ENCODE measurements at places on chromosomes 5 and 9. TPM values are rescaled to one million over a fixed set of nuclear protein-coding genes. Genes with fewer than 3 reads are reported as not detected.
A peak's percentile ranks its signal among the peaks of the same experiment; 100 is the strongest.

GRCh38 chr5:139886213-139886612, 90.6 kb downstream of the PSD2 start:
- DNase-seq: no peak

- peak; percentile 57 for DNase-seq
Observed at GRCh38 chr9:70043689-70044489, at the start of gene MAMDC2. Gene MAMDC2 (plus strand): TSS chr9:70043848. CDS start chr9:70044198, 350 bp downstream.

DNA sequence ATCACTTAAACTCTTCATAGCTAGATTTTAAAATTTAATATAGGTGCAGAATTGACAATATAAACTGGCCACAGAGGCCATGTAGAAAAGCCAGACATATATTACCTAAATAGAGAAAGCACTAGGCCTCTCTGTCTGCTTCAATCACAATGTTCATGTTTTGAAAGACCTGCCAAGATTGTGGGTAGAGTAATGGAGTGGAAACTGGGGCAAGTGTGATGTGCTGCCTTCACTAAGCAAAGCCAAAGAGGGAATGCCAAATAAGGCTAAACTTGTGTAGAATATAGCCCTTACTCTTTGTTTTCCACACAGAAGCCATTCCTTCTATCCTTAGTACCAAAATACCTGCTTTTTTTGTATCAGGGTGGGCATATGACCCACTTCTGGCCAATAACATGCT, 15.1 kb upstream of the ISOC1 start:
- no peak for DNase-seq

GRCh38 chr5:58462154-58462553, 2.3 kb upstream of the PLK2 start:
- DNase-seq: peak; percentile 82

Gene GMCL2
- not detected for total RNA-seq

DNA sequence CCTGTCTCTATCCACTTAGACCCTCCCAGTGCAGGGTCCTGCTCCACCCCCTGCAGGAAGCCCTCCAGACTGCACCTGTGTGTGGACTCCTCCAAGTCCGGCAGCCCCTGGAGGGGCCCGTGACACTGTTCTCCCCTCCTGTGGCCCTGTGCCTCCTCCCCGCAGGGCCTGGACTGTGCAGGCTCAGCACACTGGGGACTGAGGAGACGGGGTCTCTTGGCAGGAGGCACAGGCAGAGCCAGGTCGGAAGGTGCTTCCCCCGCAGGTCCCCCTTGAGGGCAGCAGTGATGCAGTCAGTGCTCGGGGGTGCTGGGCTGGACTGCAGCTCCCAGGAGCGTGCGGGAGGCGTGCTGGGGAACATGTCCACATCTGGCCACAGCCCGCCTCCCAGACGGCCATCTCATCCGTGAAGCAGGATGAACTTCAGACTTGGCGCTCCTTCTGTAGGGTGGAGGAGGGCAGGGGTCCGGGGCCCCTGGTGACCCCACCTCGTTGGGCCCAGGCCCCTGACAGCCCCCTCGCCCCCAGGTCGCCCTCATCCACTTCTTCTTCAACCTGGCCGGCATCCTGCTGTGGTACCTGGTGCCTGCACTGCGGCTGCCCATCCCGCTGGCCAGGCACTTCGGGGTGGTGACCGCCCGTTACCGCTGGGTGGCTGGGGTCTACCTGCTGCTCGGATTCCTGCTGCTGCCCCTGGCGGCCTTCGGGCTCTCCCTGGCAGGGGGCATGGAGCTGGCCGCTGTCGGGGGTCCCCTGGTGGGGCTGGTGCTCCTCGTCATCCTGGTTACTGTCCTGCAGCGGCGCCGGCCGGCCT, 4.9 kb downstream of the SLC34A3 start:
- DNase-seq: no peak

DNA sequence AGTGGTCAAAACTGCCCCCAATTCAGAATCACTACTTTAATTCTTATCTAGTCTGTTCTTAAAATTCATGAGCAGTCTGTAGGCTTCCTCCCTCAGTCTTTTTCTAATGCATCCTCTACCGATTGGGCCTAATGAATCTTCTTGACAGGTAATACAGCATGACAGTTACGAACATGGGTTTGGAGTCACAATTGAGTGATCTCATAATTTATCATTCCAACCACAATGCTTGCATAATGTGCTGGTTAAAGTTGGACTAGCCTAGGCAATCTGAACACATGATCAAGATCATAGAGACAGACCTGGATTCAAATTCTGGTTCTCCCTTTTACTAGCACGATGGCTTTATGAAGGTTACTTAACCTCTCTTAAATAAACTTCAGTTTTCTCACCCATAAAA, 33.1 kb upstream of the SETD9 start:
- DNase-seq: peak; percentile 87

- no peak for DNase-seq
Observed at GRCh38 chr5:33491941-33492340, 51.2 kb downstream of the TARS1 start.

Gene TYRP1
- total RNA-seq: not detected

- no peak for DNase-seq
Observed at GRCh38 chr5:6405591-6405990, 27.2 kb upstream of the MED10 start.

DNA sequence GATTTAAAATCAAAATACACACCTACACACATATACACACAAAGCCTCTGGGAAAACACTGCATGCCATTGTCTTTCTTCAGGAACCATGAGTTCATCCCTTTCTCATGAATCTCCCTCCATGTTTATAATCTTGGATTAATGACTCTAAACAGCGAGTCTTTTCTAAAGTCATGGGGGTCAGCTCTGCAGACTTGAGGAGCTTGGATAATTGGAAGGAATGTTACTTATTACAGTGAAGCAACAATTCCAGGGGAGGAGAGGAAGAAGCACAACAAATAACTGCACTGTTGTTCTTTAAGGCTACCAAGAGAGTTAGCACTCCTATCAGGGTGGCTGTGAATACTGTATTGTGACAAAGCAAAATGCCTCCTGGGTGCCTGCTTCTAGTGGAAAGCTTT, 444.7 kb downstream of the ANXA1 start:
- DNase-seq: no peak

DNA sequence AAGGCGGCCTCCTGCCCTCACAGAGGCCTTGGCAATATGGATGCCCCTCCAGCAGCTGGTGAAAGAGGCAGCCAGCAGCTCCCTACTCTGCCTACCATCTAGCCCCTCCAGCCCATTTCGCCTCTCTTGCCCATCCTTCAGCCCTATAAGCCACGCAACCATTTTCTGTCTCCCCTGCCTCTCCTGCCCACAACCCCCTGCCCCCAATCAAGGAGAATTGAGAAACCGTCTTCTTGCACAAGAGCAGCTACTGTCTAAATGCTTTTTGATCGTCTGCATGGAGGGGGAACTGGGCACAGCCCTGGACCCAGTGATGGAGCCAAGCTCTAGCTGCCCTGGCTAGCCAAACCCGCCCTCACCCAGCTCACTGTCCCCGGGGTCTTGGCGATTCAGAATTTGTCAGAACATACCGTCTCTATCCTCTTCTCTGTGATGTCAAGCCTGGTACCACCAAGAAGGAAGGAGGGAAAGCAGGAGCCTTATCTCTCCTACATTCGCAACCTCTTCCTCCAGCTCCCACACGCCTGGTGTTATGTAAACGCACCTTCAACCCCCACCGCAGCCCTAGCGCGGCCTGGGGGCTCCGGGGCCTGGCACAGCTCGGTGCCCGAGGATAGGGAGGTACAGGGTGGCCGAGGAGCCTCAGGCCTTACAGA, 1.2 kb downstream of the SPRY4 start:
- peak; percentile 16 for DNase-seq

DNA sequence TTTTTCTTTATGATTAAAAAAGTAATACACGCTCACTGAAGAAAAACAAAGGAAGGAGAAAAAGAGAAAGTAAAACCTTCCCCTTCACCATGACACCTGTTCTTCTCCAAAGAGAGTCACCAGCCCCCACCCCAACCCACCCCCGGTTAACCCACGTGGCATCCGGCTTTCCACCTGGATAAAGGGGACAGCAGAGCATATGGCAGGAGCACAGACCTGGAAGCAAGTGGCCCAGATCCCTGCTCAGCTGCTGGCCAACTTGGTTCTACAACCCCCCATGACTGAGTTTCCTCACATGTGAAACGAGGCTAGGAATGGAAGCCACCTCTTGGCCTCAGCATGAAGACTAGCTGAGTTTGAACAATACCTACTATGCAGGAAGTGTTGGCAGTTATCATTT, 5.1 kb downstream of the CCDC180 start:
- DNase-seq: no peak

DNA sequence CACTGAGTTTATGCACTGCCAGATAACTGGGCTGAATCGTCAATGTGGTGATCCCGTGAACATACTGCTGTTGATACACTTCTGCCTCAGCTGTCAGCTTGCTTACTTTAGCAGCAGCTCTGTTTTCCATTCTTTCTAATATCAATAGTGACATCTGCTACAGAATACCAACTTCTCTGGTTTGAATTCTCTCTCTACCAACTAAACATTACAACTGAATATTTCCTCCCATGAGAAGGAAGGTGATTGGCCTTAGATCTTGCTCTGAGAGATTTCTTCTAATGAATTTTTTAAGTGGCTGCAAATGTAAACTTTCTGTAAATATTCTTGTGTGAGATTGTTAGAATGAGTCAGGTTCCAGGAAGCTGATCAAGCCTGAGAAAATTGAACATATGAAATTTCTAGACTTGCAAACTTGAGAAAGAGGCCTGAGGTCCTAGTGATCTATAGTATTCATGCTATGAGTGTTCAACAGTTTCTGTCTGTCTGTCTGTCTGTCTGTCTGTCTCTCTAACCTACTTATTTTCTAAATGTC, 205.5 kb upstream of the CDKN2B start:
- peak; percentile 35 for DNase-seq

Gene CNTNAP3
- total RNA-seq: 23.7 TPM

GRCh38 chr9:137084526-137084925, 2.3 kb upstream of the MAN1B1 start:
- peak; percentile 70 for DNase-seq

GRCh38 chr9:78874061-78874460, 577.1 kb downstream of the PSAT1 start:
- no peak for DNase-seq

GRCh38 chr5:124670722-124671184, 75.7 kb downstream of the ZNF608 start:
- DNase-seq: peak; percentile 55

DNA sequence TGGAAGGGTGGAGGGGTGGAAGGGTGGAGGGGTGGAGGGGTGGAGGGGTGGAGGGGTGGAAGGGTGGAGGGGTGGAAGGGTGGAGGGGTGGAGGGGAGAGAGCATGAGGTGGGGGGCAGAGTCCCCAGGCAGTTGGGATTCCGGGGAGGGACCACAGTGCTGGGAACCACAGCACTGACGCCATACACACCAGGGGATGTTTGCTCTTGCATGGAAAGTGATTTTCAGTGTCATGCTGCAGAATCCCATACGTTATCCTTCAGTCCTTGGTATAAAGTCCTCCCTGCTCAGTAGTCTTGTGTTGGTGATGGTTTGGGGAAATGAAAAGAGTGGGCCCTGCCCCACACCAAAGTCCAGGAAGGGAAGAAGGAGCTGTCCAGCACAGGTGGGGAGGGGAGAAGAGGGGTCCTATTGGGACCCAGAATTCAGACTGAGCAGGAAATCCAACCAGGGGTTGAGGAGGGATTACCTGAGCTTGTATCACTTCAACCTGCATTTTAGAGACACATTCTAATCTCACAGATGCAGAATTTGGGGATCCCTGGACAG, 5.5 kb upstream of the FIBCD1 start:
- DNase-seq: no peak

Gene PCA3
- not detected for total RNA-seq

- peak; percentile 21 for DNase-seq
Observed at GRCh38 chr5:125198270-125198974, 452.0 kb upstream of the ZNF608 start.

Gene PCDHGB3
- total RNA-seq: 4.2 TPM

Gene CNTRL
- total RNA-seq: 7.2 TPM

- no peak for DNase-seq
Observed at GRCh38 chr5:43312076-43312661, 1.0 kb downstream of the HMGCS1 start.

Gene NR3C1
- total RNA-seq: 64.4 TPM

GRCh38 chr9:131046093-131046380, 37.1 kb downstream of the LAMC3 start:
- peak; percentile 25 for DNase-seq

Gene GNAQ
- total RNA-seq: 47.3 TPM

Gene PCDHB8
- 0.16 TPM for total RNA-seq

Gene ZNF883
- total RNA-seq: 3.2 TPM

Gene SLCO4C1
- 0.07 TPM for total RNA-seq

Gene TICAM2
- total RNA-seq: 0.83 TPM

DNA sequence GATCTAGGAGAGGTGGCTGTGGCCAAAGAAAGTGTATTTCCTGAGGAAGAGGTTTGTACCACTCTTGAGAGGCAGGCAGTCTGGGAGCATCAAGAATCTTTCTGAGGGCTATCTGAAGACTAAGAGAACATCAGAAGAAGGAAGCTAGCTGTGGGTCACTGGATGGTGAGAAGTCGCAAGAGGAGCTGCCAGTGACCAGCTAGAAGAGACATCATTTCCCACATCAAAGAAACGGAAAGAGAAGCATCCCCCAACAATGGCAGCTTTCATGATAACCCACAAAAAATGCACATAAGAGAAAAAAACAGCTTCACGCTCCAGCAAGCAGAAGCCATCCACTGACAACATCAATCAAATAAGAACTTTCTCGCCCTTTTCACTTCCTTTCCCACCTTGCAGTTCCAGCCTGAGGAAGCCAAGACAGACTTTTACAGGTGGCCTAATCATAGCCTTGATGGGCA, 25.0 kb upstream of the CEP78 start:
- DNase-seq: no peak

DNA sequence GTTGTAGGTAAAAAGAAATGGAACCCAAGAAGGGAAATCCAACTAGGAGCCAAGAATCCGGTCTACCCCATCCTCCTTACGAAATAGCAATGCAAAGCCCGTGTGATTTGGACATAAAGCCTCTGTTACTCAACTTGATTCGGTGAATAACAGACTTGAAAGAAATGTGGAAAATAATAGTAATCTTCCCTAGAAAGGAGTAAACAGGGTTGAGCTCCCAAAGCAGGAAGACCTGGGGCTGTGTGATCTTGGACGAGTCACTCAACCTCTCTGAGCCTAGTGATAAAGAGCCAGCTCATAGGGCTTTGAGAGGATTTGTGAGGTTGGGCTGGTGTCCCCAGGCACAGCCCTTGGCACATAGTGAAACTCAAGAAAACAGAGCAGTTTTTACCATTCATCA, 42.7 kb upstream of the IL17B start:
- DNase-seq: no peak

GRCh38 chr9:138049779-138050471, 172.3 kb downstream of the CACNA1B start:
- DNase-seq: no peak

- peak; percentile 72 for DNase-seq
Observed at GRCh38 chr5:119287547-119288111, 68.2 kb upstream of the TNFAIP8 start.

Gene TMEM252
- total RNA-seq: not detected

Gene MARCOL
- not detected for total RNA-seq

DNA sequence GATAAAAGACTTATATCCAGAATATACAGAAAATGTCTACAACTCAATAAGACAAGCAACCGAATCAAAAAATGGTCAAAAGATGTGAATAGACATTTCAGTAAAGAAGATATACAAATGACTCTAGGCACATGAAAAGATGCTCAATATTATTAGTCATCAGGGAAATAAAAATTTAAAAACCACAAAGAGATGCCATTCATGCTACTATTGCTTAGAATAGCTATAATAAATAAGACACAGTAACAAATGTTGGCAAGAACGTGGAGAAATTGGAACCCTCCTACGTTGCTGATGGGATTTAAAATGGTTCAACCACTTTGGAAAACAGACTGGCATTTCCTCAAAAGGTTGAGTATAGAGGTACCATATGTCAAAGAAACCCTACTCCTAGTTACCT, 39.8 kb downstream of the POLK start:
- DNase-seq: peak; percentile 46

All from mammary epithelial cell (primary cell).